ENCODE measurements at places on chromosomes 3 and 15.
A peak's percentile ranks its signal among the peaks of the same experiment; 100 is the strongest.

DNA sequence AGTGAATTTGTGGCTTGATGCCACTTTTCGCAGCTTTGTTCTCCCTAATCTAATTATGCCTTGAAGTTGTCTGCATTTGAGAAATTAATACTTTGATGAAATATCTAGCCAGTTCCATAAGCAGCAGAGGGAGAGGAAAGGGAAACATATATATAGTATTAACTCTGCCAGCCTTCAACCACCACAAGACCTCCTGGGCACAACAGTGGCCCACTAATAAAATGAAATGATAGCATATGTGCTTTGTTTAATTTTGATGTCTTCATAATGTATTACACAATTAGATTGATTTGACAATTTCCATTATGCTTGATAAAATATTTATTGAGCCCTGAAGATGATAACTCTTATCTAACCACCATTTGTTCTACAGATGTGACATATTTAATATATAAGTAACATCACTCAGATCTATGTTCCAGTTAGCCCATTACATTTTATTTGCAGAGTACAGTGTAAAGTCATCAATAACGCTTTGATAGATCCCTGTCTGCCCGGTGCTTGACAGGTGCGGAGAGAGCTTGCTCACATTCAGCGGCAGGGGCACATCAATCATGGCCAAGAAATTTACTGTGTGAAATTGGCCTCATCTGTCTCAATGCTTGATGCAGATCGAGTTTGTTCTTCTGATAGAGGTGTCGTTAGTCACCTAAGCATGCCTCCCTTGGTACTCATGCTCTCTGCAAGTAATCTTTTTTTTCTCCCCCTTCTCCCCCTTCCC, 187.4 kb downstream of the MECOM start:
- DNase-seq: no peak

GRCh38 chr15:75325922-75326321, 9.9 kb upstream of the COMMD4 start:
- no peak for DNase-seq

DNA sequence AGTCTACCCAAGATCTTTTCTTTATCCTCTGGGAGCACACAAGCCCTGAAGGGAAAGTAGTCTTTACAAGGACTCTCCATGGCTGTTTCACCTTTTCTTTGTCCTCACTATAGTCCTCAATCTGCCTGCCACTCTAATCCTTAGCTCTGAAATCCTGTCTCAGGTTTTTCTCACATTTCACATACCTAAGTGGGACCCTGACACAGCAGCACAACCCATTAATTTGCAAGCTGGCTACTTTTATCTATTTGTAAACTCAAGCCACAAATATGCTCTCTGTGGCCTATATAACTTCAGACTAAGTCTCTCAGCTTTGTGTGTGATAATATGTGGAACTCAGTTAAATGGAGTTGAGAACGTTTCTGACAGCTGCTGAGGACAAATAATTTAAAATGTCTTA, 19.8 kb downstream of the SIN3A start:
- no peak for DNase-seq

DNA sequence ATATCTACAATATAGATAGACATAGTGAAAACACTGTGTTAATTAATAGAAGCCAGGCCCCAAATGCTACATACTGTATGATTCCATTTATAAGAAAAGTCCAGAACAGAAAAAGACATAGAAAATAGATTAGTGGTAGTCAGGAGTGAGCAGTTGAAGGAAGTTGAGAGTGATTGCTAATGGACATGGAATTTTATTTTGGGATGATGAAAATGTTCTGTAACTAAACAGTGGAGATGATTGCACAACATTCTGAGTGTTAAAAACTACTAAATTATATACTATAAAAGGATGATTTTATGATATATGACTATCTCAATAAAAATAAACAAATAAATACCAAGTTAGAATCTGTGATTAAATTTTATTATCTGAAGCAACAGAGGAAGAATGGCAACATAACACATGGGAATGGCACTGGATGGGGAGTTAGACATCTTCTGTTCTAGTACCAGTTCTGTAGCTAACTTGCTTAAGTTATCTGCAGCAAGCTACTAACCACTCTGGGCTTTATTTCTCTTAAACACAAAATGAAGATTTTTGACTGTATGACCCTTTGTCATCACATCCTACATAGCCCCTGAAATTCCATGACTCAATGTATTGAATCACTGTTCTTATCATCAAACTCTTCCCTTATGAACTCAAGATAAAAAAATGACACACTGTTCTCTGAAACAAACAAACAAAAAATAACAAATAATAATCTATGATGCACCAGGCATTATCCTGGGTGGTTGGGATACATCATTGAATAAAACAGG, 612.7 kb downstream of the TBL1XR1 start:
- DNase-seq: no peak

GRCh38 chr3:42705962-42706585, 3.5 kb upstream of the HHATL start:
- DNase-seq: no peak

DNA sequence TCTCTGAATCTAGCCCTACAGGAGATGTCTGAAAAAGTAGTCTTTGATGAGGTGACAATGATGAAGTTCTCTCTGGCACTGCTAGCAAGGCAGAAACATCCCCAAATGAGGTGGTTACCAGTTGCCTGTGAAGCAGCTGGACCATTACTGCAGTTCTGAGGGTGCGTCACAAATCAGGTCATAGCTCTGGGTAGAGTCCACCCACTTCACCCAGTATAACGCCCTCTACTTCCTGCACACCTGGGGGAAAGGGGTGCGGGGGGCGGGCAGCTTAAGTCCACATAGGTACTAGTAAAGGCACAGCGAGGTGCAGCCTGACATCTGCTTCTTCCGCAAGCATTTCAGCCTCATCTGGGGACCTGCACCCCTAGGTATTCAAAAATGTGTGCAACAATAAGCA, 13.4 kb upstream of the SATB1 start:
- no peak for DNase-seq

GRCh38 chr3:177529716-177530335, 332.5 kb upstream of the TBL1XR1 start:
- DNase-seq: no peak

GRCh38 chr3:18987862-18988447, 160.4 kb upstream of the KCNH8 start:
- no peak for DNase-seq

- DNase-seq: no peak
Measured at GRCh38 chr3:108698461-108698860, 58.7 kb downstream of the RETNLB start.

- DNase-seq: peak; percentile 60
Measured at GRCh38 chr3:6862041-6862879, 1.3 kb downstream of the GRM7 start.

GRCh38 chr15:58690703-58691102, 58.8 kb downstream of the ADAM10 start:
- no peak for DNase-seq

GRCh38 chr15:24734396-24734795, 58.8 kb downstream of the NPAP1 start:
- no peak for DNase-seq

- no peak for DNase-seq
Measured at GRCh38 chr15:93418566-93418965, 329.6 kb upstream of the RGMA start.

DNA sequence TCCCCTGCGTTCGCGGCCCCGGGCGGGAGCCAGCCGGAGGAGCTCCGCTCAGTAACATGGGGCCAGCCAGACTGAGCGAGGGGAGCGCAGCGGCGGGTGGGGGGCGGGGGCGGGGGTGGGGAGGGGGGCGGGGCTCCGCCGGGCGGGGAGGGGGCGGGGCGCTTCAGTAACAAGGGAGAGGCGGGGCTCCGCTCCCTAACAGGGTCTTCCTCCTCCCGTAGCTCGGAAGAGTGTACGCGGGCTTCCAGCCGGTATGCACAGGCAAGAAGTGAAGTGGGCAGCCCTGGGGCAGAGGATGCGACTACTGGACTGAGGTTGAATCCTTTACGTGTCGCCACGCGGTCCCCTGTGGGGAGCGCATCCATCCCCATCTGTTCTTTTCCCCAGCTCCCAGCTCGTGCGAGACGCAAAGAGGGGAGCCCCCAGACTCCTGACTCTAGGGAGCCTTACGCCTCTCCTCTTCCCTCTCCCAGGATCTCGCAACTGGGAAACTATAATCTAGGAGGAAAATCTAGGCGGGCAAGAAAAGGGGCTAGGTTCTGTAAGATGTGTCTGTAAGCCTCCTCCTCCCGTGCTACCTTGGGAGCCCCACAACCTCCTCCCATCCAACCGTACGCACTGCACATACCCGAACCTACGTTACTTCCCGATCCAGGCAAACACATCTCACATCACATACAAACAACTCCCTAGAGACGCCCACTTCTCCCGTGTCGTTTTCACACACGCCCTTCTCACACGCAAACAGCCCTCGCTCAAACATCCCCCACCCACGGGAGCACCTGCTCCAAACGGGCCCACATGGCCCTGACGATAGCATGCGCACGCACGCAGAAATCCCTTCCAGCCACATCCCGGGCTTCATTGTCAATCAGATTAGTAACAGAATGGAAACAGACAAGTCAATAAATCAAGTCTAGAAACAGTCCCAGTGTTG, at the start of gene SHF:
Gene SHF (minus strand): TSS at position 73 of the 937 bp plus-strand sequence. CDS start 15 bp downstream, at position 58.
- DNase-seq: peak; percentile 84

DNA sequence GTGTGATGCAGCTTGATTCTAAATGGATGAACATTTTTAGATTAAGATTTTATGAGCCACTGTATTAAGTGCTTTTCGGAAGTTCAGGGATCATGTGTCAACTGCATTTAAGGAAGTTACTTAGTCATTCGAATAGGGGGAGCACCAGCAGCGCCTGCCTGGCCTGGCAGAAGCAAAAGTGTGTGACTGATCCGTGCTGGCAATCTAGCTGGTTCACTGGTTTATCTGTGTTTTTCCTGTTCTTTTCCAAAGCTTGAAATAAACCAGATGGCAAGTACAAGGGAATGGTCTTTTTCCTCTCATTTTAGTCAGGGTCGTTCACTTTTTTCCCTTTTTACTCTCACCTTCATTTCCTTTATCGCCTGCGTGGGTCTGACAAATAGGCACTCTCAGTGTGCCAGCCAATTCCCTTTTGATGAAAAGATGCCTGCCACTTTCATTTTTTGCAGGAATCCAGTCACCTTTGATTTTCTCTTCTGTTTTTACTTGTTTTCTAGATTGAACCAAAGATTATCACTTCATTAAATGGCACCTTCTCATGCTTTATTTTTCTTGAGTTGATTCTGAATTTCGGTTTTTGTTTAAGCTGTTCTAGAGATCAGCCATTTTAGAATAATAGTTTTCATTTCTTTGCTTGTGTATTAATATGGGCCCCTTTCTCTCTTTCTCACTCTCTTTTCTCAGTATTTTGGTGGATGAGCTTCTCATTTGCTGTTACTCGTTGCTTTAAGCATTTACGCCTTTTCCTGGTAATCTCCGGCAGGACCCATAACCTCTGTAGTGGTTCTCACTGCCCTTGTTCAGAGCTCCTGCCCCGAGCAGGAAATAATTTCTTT, 2.8 kb downstream of the ABHD2 start:
- no peak for DNase-seq

DNA sequence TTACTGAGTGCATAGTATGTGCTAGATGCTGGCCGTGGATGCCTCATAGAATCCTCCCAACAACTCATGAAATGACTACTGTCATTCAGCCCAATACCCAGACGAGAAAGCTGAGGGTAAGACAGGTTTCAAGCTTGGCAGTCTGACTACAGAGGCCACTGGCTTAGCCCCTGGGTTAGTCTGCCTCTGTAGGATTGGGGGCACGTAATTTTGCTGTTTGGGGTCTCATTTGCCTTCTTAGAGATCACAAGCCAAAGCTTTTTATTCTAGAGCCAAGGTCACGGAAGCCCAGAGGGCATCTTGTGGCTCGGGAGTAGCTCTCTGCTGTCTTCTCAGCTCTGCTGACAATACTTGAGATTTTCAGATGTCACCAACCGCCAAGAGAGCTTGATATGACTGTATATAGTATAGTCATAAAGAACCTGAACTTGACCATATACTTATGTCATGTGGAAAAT, 1.0 kb upstream of the CCR5 start:
- no peak for DNase-seq

DNA sequence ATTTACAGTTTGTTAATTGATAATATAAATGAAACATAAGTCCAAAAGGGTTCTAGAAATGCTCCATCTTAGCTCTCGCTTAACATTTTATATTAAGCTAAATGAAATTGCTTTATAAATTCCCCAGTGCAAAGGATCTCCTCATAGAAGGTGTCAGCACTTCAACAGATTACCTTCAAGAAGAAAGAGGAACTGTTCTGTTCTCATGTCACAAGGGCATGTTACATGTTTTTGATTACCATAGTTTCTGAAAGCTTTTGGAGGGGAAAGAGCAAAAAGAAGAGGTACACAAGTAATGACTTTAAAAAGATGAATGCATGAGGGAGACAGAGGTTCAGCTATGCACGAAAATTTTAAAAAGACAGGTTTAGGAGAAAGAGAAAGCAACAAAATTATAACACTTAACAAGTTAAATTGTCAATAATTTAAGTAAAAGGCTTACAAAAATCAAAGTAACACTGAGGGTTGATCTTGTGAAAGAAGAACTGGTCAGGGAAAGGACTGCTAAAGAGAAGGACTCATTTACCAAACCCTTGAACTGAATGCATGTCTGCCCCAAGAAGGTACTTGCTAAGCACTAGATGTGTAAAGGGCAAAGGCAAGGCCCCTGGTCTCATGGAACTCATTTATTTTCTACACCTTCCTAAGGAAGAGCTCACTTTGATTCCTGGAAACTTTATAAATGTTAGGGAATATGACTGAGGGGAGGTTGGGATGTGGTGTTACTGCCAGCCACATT, 45.1 kb downstream of the CCDC191 start:
- DNase-seq: no peak

- peak; percentile 12 for DNase-seq
Measured at GRCh38 chr3:146640955-146641867, 36.1 kb upstream of the PLSCR5 start.
